Stimulated activated CD8-positive, alpha-beta memory T cell treated with anti-CD3 and anti-CD28 coated beads, Interleukin-15, amount 100 ng/mL, for 1 hour (primary cell): ENCODE measurements at places on chromosomes 12 and 14.

DNA sequence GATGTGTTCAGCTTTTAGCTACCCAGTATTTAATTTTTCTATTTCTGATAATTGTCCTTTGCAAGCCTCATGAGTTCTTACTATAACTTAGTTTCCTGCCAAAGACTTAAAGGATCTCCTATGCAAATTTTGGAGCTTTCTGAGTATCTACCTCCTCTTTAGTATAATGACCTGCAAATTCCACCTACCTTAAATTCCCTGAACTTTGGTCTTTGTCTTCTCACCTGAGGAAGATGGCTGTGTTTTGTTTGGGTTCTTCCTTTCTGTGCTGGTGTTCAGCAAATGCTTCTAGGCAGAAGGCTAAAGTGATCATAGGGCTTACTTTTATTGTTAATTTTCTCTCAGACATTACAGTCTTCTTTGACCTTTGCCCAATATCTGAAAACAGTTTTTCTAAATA, 142.8 kb downstream of the FUT8 start:
- no peak for DNase-seq

- no peak for DNase-seq
Measured at GRCh38 chr12:100497105-100497795, 23.6 kb downstream of the NR1H4 start.

GRCh38 chr12:30796313-30796780, 41.6 kb upstream of the CAPRIN2 start:
- no peak for DNase-seq

- DNase-seq = no peak
Measured at GRCh38 chr14:75647640-75648039, 13.0 kb downstream of the ERG28 start.

GRCh38 chr14:89773151-89773550, 181.4 kb downstream of the EFCAB11 start:
- DNase-seq = no peak

DNA sequence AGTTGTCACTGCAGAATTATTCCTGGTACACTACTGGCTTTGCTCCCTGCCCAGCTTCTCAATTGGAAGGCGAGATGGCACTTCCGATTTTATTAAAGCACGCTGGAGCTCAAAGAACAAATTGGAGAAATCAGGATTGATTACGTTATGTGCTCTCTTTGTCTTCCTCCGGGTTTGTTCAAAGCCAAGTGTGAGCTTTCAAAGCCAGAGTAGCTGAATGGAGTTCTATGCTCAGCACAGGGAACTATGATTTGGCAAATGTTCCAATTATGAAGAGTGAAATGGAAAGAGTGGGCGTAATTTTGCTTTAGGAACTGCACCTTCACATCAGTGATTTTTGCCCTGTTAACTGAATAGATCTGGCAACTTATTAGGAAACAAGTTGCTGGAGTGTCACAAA, 72.4 kb downstream of the FLRT2 start:
- DNase-seq = no peak

- DNase-seq = no peak
Measured at GRCh38 chr14:69318241-69318640, 58.3 kb downstream of the GALNT16 start.

DNA sequence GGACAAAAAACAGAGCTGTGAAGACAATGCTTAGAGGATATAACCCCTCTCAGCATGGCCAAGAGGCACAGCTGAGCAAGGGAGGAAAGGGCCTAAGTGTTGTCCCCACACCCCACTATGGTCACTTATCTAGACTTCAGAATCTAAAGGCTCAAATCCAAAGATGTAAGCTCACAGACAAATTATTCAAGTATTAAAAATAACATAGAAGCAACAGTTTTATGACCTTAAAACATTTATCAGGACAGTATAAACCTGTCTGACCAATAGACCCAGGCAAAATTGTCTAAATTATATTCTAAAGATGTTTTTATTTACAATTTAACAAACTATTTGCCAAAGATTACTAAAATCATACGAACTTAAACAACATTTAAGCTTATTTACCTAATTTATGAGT, 28.1 kb upstream of the PRICKLE1 start:
- no peak for DNase-seq

DNA sequence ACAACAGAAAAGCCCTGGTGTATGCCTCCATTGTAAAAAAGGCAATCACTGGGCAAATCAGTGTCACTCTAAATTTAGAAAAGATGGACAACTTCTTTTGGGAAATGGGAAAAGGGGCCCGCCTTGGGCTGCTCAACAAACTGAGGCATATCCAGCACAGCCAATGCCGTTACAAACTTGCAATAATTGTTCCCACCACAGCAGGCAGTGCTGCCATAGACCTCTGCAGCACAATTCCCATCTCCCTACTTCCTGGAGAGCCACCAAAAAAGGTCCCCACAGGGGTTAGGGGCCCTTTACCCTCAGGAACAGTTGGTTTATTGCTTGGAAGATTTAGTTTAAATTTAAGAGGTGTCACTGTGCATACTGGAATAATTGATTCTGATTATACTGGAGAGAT, 16.4 kb upstream of the OR8S1 start:
- no peak for DNase-seq

- no peak for DNase-seq
Measured at GRCh38 chr12:1518591-1519516, 75.5 kb downstream of the FBXL14 start.

- DNase-seq = no peak
Measured at GRCh38 chr12:107329569-107330324, 236.4 kb upstream of the CRY1 start.

- DNase-seq = no peak
Measured at GRCh38 chr12:76029982-76030340, 1.6 kb downstream of the PHLDA1 start.

DNA sequence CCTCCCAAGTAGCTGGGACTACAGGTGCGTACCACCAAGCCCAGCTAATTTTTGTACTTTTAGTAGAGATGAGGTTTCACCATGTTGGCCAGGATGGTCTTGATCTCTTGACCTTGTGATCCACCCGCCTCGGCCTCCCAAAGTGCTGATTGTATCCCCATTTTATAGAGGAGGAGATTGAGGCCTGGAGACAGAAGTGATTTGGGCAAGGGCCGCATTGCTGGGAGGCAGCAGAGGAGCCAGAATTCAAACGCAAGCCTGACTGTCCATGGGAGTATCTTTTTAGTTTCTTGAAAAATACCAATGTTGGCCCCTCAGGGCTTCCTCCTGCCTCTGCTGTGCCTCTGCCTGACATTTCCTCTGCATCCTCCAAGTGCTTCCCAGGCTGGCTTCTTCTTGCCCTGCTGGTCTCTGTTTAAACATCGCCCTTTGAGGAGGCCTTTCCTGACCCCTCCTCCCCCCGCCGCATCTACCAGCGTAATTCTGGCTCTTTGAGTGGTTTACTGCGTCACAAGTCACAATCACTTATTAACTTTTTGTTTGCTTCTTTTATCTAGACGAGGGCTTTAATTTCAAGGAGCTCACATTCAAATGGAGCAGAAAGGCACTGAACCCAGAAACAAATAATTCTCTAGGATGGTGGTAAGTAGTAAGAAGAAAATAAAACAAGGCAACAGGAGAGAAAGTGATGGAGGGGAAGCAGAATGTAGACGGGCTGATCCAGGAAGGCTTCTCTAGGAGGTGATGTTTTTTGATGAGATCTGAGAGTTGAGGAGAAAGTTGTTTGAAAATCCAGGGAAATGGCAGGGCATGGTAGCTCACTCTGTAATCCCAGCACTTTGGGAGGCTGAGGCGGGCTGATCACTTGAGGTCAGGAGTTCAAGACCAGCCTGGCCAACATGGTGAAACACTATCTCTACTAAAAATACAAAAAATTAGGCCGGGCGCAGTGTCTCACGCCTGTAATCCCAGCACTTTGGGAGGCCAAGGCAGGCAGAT, 91.0 kb upstream of the MED13L start:
- no peak for DNase-seq

DNA sequence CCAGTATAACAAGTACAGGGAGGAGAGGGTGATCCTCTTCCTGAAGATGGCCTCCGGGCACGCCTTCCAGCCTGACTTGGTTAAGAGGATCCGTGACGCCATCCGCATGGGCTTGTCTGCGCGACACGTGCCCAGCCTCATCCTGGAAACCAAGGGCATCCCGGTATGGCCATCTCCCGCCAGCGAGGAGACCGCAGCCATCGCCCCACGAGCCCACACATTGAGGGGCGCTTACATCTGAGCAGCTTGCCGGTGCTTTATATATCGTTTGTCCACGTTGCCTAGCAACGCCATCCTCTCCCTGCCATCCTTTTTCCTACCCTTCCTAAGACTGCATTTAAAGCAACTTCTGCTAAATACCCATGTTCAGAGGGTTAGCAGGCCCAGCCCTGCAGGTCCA, 71.5 kb downstream of the AACS start:
- DNase-seq = no peak

DNA sequence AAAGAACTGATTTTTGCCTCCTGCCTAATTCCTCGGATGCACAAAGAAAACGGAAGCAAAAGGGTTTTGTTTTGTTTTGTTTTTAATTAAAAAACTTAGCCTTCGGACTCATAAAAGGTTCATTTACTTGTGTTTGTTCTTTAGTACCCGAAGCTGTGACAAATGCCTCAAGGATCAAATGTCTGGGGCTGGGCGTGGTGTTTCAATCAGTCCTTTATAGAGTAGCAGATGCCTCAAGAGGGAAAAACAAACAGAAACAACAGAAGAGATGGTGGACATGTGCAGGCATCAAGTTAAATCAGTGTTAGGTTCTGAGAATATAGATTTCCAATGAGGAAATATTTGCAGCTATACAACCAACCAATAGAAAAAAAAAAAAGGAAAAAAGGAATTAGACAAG, 1.6 kb upstream of the WIF1 start:
- no peak for DNase-seq

GRCh38 chr12:9673404-9674225, 4.1 kb downstream of the CLEC2D start:
- no peak for DNase-seq

DNA sequence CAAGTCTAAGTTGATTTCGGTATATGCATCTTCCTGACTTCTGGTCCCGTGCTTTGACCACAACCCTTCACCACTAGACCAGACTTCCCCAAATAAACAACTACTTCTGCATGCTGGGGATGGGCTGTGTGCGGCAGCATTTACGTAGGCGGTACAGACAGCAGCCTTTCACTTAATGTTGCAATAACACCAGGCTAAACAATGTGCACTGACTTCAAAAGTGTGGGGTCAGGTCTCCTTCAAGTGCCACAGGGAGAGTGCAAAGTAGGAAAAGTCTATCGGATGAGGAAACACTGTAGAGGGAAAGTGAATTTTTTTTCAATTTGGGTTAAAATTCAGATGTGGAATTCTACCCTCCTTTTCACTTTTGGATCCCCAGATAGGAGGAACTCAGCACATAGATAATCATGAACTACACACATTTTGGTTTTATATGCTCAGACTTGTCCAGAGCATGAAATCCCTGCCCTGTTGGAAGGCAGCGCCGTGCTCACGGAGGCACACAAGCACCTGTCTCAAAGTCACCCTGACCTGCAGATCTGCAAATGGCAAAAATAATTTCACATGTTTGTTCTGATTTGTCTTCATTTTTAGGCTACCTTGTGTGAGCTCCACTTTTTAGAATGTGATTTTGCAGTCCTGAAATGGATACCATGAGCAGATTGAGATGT, 3.6 kb upstream of the FOS start:
- DNase-seq = no peak

DNA sequence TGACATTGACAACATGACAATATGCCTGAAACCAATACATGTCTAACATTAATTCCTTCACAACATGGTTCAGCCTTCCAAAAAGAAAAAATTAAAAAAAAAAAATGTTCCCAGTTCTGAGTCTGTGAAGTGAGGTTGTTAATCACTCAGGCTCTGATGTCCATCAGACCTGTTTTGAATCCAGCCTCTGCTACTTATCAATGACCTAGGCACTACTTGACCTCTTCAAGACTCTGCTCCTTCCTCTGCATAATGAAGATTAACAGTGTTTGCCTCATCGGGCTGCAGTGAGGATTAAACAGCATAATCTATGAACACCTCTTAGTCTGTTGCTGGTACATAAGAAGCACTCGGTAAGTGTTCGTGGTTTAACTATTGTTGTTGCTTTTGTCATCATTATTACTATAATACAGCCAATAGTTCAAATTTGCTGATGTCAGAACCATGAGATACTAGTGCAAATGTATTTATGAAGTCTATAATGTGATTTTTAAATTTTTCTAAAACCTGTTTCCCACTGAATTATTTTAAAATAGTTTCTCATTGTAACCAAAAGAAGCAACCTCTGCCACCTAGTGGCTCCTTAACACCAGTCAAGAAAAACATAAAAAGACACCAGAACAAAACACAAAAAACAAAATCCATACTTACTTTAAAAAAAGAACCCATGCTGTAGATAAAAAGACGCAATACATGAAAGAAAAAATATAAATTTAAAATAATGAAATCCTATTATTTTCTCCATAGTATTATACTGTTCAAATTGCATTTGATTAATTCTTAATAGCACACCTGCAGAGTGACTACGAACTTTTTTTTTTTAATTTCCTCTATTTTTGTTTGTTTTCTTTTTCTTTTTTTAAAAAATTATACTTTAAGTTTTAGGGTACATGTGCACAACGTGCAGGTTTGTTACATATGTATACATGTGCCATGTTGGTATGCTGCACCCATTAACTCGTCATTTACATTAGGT, 20.3 kb upstream of the TMX1 start:
- DNase-seq = no peak

DNA sequence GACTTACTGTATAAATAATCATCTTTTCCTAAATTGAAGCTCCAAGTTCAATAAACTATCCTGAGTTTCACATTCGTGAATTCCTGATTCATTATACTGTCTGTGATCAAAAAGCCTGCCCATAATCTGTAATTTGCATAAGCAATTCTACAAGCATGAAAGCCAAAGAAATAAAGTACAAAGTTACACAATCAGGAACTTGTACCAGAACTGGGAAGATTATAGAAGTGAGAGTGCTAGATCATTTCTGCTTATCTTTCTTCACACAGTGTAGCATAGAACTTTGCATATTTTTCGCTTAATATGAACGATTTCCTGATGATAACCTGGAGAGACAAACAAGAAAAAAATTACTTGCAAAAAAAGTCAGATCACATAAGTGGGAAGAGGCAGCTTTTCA, 308.2 kb downstream of the C12orf50 start:
- no peak for DNase-seq

DNA sequence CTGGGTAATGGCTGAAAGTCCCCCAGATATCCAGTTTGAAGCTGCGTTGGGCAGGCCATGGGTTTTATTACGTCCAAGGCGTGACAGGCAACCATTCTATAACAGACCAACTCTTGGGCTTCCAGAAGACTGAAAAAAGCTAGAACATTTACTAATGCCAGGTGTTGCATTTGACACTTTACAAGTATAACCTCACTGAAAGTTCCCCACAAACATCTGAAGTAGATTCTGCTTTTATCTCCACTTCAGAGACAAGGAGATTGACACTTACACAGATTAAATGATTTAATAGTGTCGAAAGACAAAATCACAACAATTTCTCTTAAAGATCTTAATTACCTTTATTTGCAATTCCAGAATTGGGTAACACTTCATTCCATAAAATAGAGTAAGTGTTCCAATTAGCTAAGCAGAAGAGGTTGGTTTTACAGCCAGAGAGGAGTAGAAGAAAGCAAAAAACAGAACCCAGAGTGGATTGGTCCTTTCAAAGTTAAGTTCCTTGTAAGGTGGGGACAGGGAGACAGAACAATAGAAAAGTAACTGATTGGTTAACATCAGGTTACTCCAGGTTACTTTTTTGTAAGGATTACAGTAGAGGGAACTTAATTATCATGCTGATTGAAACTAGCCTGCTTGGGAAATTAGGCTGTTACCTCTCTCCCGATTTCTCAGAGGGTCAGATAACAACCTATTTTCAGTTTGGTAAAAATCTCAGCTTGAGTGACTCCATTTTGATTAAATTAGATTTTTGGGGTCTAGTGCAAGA, 11.3 kb downstream of the SOCS2 start:
- no peak for DNase-seq
